ENCODE measurements at places on chromosomes 2 and 18.

GRCh38 chr2:120485096-120485495 is 139.2 kb downstream of the INHBB start:
- no peak for DNase-seq

GRCh38 chr18:59460072-59460420 is 101.0 kb upstream of the LMAN1 start:
- DNase-seq, result no peak

DNA sequence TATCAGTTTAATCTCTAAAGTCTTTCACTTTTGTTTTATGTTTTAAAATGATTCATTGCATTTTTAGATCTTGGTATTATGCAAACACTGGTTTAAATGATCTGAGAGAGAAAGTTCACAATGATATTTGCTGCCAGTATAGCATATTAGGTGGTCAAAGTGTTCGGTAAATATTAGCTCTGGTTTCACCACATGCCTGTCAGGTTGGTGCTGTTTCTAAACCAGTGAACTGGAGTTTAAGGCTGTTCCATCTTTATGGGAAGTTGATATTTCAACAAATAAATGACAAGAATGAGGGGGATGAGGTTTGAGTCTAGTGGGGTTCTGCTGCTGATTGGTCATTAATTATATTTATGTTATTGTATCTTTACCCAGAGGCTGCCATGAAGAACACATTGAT is 436.4 kb downstream of the DCDC2C start:
- DNase-seq, result no peak

DNA sequence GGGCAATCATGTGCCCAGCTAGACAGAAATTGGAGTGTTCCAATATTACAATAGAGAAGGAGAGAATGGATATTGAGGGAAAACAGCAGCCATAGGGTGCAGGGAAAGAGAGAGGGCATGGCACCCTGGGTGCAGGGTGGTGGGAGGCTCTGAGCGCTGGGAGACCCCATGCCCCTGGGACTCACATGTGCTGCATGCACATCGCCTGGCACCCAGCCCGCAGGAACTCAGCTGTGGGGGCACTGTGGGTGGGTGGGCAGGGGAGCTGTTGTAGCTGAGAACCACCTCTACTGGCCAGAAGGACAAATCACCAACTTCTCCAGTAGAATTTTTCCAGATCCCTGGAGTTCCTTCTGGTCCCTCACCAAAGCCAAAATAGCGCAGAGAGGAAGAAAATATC is 7.2 kb upstream of the NEURL3 start:
- DNase-seq, result no peak

GRCh38 chr2:134079373-134079772 is 174.5 kb upstream of the MGAT5 start:
- no peak for DNase-seq
